Mesendoderm (in vitro differentiated cells): ENCODE measurements at places on chromosomes 3 and 15.

- peaks cover 3% of the 10 kb centered on the region for H3K36me3 ChIP-seq
- no peaks in the 10 kb centered on the region for H3K27me3 ChIP-seq
- H3K4me1 ChIP-seq: peaks cover 2% of the 10 kb centered on the region
- H3K4me3 ChIP-seq: no peak overlapping the region
- DNase-seq: peak; percentile 43
- H3K27ac ChIP-seq: no peak overlapping the region
These were observed 6.8 kb downstream of the PLSCR1 start for GRCh38 chr3:146537603-146538002.

DNA sequence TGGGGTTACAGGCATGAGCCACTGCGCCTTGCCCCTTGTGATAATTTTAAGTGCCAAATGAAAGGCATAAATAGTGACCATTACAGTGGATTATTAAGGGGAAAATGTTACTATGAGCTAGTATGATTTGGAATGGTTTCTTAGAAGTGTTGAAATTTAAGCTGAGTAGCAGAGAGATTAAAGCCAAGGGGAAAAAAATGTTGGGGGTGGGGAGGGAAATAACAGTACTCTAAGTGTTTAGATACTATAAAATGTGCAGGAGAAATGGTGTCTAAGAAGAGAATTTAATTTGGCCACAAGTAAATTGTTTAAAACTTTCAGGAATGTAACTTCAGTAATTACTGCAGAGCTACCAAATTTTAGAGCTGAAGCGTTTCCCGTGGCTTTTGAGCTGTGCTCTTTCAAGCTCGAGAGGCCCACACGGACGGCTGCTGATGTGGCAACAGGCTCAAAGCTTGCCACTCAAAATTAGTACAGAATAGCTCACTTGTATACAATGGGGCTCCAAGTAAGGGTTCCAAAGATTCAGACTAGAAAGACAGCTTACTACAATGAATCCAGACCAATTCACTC, 23.9 kb upstream of the SLC12A8 start:
- H3K27me3 ChIP-seq: no peaks in the 10 kb centered on the region
- no peak for DNase-seq
- H3K27ac ChIP-seq: no peak overlapping the region
- no peaks in the 10 kb centered on the region for H3K4me1 ChIP-seq

GRCh38 chr3:103083848-103084631, 649.2 kb downstream of the ZPLD1 start:
- H3K27ac ChIP-seq: no peak overlapping the region
- no peaks in the 10 kb centered on the region for H3K36me3 ChIP-seq
- DNase-seq: no peak
- H3K4me1 ChIP-seq: no peaks in the 10 kb centered on the region

DNA sequence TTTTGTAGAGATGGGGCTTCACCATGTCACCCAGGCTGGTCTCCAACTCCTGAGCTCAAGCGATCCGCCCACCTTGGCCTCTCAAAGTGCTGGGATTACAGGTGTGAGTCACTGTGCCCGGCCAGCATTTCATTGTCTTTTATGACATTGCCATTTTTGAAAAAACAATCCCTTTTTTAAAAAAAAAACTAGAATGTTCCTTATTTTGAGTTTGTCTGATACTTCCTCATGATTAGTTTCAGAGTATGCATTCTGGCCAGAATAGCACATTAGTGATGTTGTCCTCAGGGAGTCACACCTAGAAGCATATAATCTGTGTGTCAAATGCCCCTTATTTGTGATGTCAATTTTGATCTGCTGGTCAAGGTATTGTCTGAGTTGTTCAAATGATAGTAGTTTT, 21.2 kb upstream of the NMD3 start:
- no peak overlapping the region for H3K27ac ChIP-seq
- no peak for DNase-seq
- no peaks in the 10 kb centered on the region for H3K36me3 ChIP-seq
- peaks cover 2% of the 10 kb centered on the region for H3K4me1 ChIP-seq

DNA sequence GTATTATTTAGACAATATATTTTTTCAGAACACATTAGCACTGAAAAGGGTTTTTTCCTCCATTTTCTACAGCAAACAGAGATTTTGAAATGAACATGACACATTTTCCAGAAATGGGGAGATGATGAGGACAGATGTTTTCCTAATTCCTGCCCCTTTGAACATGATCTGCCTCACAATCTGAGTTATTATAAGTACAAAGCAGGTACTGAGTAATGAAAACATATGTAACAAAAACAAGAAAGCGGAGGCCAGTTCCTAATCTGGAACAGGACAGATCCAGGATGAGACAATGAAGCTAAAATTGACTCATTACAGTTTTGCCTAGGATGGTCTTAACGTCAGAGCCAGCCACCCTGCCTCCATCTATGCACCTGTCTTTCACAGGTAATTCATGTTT, 642.8 kb upstream of the NR2F2 start:
- DNase-seq: no peak
- H3K4me3 ChIP-seq: no peak overlapping the region
- H3K27me3 ChIP-seq: no peaks in the 10 kb centered on the region
- no peaks in the 10 kb centered on the region for H3K4me1 ChIP-seq
- no peak overlapping the region for H3K27ac ChIP-seq

DNA sequence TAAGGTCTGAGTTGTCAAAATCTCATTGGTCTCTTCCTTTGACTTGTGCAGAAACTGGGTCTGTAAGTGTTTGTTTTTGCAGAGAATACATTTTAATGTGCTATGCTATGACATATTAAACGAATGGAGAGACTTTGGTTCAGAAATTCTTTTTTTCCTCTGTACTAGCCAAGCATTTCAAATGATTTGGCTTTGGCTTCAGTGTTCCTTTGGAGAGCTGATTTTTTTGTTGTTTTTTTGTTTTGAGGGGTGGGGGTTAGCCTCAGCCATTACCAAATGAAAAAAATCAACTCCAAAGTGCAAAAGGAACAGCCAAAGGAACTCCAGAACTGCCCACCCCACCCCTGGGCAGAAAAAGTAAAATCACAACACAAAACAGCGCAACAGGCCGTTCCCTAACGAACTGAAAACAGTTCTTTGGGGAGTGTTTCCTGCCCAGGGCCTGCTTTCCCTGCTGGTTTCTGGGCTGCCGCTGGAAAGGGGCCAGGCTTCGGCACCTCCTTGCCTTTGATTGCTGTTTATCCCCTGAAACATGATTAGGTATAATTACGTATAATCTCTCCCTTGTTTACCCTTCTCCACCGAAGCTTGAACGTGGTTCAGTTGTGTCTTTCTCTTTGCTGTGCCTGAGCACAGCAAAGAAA, 57.6 kb upstream of the NEO1 start:
- H3K4me1 ChIP-seq: no peaks in the 10 kb centered on the region
- H3K27ac ChIP-seq: no peak overlapping the region
- H3K36me3 ChIP-seq: no peaks in the 10 kb centered on the region

DNA sequence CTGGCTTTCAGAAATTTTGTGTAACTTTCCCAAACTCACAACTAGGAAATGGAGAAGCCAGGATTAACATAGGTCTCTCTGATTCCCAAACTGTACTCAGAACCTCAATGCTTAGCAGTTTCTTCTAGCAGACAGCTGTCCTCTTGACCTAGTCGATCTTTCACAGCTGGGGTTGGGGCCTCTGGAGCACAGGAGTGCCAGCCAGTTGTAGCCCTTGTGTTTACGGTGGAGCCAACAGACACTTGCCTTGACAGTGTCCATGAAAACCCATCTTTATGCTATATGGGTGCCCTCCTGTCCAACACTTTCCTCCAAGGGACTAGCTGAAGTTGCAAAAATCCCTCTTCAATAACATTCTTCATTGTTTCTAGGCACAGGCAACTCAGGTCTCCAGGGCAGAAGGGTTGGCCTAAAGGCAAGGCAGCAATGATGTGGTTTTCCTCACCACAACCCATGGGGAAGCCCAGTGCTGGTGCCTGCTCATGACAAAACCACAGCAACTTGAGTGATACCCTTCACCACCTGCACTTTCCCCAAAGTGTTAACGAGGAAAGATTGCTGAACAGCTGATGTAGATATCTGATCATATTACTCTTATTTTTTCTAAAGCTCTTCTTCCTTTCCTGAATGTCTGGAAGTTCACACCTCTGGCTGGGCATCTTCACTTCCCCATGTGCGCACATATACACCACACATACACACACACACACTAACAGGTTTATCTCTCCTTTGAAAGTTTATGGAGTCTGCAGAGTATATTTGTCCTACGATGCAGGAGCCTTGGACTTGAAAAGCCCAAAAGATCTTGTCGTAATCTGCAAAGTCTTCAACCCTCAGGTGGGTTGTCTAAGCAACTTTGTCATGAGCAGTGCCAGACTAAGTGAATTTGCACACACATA, 11.0 kb upstream of the KNG1 start:
- no peak for DNase-seq
- H3K27ac ChIP-seq: no peak overlapping the region
- no peaks in the 10 kb centered on the region for H3K36me3 ChIP-seq
- no peaks in the 10 kb centered on the region for H3K4me1 ChIP-seq

DNA sequence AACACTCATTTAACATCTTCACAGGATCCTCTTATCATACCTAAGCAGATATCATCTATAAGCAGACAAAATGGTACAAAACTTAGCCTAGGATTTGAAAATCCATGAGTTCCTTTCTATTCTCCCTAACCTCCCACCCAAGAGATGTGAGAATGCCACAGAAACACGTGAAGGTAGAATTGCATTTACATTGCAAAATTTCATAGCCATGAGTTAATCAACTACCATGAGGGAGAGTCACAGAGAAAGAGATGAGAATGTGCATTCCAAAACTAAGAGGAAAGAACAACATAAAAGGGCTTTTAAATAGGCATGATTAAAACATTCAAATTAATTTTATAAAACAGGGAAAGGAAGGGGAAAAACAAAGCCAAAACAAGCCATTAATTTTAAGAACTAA, 806.2 kb downstream of the NTRK3 start:
- no peaks in the 10 kb centered on the region for H3K4me1 ChIP-seq
- H3K4me3 ChIP-seq: no peak overlapping the region
- no peak overlapping the region for H3K27ac ChIP-seq
- peak; percentile 41 for DNase-seq
- H3K36me3 ChIP-seq: no peaks in the 10 kb centered on the region
- H3K27me3 ChIP-seq: no peaks in the 10 kb centered on the region

- no peaks in the 10 kb centered on the region for H3K27me3 ChIP-seq
- DNase-seq: no peak
- no peak overlapping the region for H3K27ac ChIP-seq
- no peak overlapping the region for H3K4me3 ChIP-seq
- H3K4me1 ChIP-seq: no peaks in the 10 kb centered on the region
- no peaks in the 10 kb centered on the region for H3K36me3 ChIP-seq
These were observed 107.0 kb downstream of the GREM1 start for GRCh38 chr15:32824777-32825176.

DNA sequence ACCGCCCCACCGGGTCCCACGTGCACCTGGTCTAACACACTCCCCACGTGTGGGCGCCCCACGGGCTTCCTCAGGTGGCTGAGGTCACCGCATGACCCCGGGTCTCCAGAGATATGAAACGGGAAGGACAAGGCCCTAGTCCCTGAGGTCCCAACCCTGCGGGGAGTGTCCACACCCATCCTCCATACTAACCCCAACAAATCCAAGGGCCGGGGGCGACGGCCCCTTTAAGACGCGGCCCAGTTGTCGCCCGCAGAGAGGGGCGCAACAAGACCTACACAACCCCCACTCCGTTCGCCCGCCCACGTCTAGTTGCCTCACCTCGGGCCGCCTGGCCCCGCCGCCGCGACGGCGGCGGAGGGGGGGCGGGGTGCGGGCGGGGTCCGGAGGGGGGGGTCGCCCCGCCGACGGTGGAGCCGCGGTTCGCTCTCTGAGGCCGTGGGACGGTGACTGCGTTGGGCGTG, 396 bp downstream of the INO80 start:
- peak overlapping the region; percentile 96 for H3K4me3 ChIP-seq
- peak; percentile 79 for DNase-seq
- H3K36me3 ChIP-seq: no peaks in the 10 kb centered on the region
- peak overlapping the region; percentile 98 for H3K27ac ChIP-seq

DNA sequence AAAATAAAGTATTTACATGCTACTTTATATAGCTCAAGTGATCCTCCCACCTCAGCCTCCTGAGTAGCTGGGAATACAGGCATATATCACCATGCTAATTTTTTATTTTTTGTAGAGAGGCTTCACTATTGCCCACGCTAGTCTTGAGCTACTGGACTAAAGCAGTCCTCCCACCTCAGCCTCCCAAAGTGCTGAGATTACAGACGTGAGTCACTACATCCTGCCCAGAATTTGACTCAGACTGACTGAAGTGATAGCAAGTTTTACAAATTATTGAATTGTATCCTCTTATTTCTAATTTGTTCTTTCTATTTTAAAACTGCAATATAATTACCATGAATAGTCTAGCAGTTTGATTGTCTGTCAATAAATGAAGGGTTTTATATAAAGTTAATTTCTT, 210.3 kb upstream of the CGNL1 start:
- H3K4me1 ChIP-seq: no peaks in the 10 kb centered on the region
- H3K27me3 ChIP-seq: no peaks in the 10 kb centered on the region
- no peak overlapping the region for H3K27ac ChIP-seq

GRCh38 chr15:40340038-40340739, 550 bp downstream of the CCDC9B start:
- no peaks in the 10 kb centered on the region for H3K4me1 ChIP-seq
- no peak overlapping the region for H3K4me3 ChIP-seq
- no peaks in the 10 kb centered on the region for H3K36me3 ChIP-seq
- H3K27ac ChIP-seq: no peak overlapping the region
- H3K27me3 ChIP-seq: no peaks in the 10 kb centered on the region

DNA sequence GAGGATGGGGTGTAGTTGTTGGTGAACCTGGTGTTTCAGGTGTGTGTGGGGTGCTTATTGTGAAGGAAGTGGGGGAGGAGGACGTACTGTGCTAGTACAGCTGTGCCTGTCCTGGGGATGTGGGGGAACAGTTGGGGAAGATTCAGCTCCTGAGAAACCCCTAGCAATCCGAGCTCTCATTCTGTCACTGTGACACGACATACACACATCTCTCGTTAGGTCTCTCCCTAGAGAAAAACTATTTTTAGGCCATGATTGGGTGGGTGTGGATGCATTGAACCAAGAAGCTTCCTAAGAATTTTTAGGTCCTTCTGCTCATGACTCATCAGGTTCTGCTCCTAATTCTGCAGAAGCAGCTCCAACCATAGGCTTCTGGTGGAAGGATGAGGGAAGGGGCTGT, 54.3 kb downstream of the SLC30A4 start:
- peaks cover 8% of the 10 kb centered on the region for H3K27me3 ChIP-seq
- no peaks in the 10 kb centered on the region for H3K36me3 ChIP-seq
- H3K27ac ChIP-seq: no peak overlapping the region
- DNase-seq: no peak

GRCh38 chr3:43000387-43000786, 21.3 kb downstream of the GASK1A start:
- no peak overlapping the region for H3K27ac ChIP-seq
- no peaks in the 10 kb centered on the region for H3K36me3 ChIP-seq
- no peak for DNase-seq
- no peaks in the 10 kb centered on the region for H3K27me3 ChIP-seq

DNA sequence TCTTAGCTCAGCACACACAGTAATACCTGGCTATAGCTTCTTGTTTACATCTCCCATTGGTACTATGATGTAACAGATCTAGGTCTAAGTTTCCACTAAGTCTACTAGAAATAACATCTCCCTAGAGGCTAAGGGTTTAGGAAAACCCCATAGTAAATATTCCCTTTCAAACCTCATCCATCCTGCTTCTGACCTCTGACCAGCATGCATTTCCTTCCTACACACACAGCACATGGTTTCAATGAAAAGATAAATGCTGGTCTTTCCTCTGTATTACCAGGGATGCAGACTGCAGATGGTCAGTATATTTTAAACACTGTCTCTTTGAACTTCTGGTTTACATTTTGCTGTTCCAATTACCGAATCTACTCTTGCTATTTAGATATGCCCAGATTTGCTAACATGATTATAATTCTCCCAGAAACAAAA, 96.6 kb downstream of the EFL1 start:
- no peak overlapping the region for H3K27ac ChIP-seq
- DNase-seq: no peak
- H3K27me3 ChIP-seq: no peaks in the 10 kb centered on the region
- H3K4me1 ChIP-seq: no peaks in the 10 kb centered on the region
